ENCODE measurements at places on chromosomes 6 and 20.
A peak's percentile ranks its signal among the peaks of the same experiment; 100 is the strongest.

DNA sequence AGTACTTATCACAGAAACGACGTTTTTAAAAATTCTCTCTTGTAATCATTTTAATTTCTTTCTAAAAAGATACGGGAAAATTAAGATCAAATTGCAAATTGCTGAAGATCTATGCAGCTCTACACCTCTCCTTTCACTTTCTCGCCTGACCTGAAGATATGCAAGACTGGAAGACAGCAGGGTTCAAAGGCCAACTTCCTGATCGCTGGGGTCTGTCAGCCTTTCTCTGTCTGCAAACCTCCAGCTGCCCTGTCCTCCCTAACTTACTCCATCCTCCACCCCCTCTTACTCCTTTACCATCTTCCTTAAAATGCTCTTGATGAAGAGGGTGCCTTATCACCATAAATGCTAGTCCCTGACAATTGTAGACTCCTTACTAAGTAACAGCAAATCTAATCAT, 63.7 kb downstream of the POPDC3 start:
- DNase-seq = no peak

GRCh38 chr6:49849213-49849907, 17.0 kb downstream of the CRISP1 start:
- DNase-seq = peak; percentile 62

- DNase-seq = peak; percentile 67
Measured at GRCh38 chr20:11274141-11274594, 600.4 kb upstream of the JAG1 start.

DNA sequence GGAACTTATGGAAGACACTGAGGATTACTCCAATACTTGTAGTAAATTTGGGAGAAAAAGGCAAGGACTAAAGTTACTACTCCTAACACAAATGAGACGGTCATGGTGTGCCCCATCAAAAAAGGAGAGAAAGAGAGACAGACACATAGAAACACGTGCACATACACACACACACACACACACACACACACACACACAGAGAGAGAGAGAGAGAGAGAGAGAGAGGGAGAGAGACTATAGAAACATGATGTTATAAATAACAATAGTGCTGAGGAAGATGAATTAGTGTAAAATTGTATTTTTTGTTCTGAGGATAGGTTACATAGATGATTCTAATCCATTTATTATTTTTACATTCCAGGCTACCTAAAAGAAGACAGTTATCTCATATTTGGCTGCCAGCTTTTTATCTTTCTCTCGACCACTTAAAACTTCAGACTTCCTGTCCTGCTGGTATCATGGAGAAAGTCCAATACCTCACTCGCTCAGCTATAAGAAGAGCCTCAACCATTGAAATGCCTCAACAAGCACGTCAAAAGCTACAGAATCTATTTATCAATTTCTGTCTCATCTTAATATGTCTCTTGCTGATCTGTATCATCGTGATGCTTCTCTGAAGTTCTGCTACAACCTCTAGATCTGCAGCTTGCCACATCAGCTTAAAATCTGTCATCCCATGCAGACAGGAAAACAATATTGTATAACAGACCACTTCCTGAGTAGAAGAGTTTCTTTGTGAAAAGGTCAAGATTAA, 10.5 kb downstream of the PLN start:
- peak; percentile 33 for DNase-seq

DNA sequence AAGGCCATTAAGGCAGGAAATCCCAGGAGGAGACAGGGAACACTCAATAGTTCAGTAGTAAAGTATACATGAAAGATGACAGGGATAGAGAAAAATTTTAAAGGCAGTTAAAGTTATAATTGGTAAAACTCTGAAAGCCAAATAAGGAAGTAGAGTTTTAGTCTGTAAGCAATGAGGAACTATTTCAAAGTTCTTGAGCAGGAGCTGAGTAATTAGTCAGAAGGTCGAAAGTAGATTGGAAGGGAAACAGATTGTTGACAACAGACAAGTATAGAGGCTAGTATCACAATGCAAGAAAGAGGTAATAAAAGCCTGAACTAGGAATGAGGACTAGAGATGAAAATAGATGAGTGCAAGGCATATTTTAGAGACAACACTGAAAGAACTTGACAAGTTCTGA, 150.3 kb downstream of the CDK19 start:
- no peak for DNase-seq

GRCh38 chr20:13648291-13649228, 9.8 kb upstream of the TASP1 start:
- no peak for DNase-seq

GRCh38 chr6:17450832-17451231, 57.4 kb downstream of the CAP2 start:
- no peak for DNase-seq

DNA sequence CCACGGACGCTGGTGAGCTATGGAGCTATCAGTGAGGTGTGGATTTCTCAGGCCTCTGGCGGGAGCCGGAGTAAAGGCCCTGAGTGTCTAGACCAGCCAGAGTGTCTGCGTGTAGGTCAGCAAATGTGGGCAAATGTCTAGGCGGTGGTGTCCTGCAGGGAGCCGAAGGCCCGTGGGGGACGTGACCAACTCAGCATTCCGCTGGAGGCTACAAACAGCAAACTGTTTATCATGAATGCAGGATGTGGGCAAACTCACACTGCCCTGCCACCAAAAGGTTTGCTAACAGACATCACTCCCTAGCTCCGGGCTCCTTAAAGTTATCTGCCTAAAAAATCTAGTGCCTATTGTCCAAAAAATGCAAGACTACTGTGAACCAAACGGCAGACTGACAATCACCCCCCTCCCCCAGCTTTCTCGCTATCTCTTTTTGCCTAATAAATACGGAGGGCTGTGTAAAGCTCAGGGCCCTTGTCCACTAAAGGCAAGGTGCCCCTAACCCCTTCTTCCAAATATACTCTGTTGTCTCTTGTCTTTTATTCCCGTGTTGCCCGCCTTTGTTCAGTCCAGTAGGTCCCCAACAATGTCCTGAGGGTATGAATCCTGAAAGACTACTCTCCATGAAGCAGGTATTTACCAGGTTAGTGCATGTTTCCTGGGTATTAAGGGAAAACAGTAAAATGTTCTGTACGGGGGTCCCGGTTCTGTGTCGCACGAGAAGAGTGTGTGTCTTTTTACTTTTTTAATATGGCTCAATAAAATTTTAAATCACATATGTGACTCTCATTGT, 29.0 kb upstream of the AFDN start:
- no peak for DNase-seq

- DNase-seq = no peak
Measured at GRCh38 chr6:68757821-68758220, 122.7 kb downstream of the ADGRB3 start.

DNA sequence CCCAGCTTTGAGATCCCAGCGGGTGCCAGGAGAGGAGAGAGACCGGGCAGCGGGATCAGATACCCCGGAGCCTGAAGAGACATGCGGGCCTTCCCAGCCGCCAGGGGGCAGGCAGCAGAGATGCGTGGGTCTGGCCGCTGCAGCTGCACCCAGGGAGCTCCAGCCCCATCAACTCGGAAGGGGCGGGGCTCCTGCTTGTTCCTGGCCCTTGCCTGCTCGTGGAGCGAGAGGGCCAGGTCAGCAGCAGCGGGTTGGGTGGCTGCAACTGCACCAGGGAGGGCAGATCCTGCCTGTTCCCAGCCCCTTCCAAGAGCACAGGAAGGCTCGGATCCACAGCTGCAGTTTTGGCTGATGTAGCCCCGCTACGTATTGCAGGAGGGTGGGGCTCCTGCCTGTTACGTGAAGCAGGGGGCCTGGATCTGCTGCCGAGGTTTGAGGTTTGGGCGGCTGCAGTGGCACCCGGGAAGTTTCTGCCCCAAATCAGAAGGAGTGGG, 532.8 kb downstream of the RFPL4B start:
- no peak for DNase-seq
